Forelimb muscle (tissue), 1 donor: ENCODE measurements at places on chromosomes 2 and 18. TPM values are rescaled to one million over a fixed set of nuclear protein-coding genes. Genes with fewer than 3 reads are reported as not detected.

The TDRD15 gene
- not detected for polyA plus RNA-seq

GRCh38 chr2:207984765-207985480, 40.4 kb downstream of the PLEKHM3 start:
- no peak for DNase-seq

DNA sequence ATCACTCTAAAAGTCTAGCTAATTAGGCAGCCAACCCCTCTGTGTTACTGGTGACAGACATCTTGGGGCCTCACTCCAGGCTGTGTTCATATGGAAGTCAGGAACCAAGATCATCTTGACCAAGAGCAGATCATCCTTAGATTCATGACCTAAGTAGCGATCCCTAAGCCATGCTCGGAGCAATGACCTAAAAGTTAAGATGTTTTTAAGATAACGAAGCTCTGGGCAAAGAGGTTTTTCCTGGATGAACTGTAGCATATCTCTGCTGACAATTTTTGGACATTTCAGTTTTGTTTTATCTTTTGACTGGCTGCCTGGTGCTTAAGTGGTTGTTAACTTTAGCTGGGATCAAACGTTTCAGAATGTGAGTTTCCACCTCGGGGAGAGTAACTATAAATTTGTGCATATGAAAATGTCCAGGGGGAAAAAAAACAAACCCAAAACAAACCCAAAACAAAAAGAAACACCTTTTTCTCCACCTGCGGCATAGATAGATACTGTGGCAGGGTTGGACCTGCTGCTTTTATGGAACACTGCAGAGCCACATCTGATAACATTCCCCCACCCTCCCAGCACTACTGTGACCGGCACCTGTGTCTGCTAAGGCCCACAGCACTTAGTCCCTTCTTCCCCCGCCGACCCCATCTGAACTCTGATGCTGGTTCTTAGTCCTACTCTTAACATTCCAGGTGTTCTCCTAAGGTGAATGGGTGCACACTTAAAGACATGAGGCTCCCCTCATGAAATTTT, 45.5 kb downstream of the EPAS1 start:
- no peak for DNase-seq

DNA sequence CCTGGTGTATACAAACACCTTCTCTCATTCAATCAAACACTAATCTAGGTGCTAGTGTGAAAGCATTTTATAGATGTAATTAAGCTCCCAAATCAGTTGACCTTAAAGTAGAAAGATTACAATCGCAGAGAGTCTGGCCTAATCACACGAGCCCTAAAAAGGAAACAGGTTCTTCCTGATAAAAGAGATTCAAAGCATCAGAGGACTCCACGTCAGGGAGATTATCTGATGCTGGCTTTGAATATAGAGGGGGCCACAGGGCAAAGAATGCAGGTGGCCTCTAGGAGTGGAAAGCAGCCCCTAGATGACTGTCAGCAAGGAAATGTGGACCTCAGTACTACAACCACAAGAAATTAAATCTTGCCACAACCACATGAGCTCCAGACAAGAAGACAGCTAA, 28.2 kb upstream of the ZC3H15 start:
- no peak for DNase-seq

GRCh38 chr18:79601234-79601633, 78.4 kb upstream of the CTDP1 start:
- no peak for DNase-seq

GRCh38 chr2:212532585-212532984, 6.0 kb downstream of the ERBB4 start:
- no peak for DNase-seq

GRCh38 chr2:44135771-44136170, 32.9 kb upstream of the PPM1B start:
- no peak for DNase-seq

DNA sequence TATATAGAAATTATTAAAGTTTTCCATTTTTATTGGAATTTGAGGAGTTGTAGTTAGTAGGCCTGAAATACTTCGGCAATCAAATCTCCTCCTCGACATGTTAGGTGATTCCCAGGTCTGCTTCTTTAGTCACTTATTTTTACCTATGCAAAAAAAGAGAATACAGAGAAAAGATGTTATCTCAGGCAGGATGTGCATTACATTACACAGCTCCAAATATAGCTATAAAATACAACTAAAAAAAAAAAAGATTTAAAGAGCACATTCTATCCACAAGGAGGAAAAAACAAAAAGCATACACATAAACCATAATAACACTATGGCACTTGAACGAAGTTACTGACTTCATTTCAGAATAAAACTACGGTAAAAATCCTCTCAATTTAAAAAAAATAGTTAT, 8.1 kb downstream of the STK17B start:
- no peak for DNase-seq

GRCh38 chr2:202765436-202765835, 106.1 kb downstream of the ICA1L start:
- DNase-seq = no peak

DNA sequence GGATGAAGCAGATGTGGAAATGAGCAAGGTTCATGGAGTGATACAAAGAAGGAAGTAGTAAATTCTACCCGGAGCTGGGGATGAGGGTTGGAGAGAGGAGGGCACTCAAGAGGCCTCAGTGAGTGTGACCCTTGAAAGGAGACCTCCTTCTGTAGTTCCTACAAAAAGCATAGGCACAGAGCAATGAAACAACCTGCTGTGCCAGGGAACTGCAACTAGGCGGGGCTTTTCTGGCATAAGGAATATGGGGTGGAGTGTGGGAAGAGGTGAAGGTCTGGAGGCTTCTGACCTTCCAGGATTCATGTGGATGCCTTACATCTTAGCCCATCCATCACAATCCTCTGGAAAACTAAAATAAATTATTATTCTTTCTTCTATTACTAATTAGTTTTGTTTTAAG, 25.5 kb upstream of the PGAP1 start:
- no peak for DNase-seq
